H4 (cell line): ENCODE measurements at places on chromosomes 11 and 22. TPM values are rescaled to one million over a fixed set of nuclear protein-coding genes. Genes with fewer than 3 reads are reported as not detected.

The TRPC6 gene
- 0.02 TPM in 1 of 2 replicates, not detected in the other for total RNA-seq

The MYH9 gene
- total RNA-seq = 57.5 and 82.9 TPM in 2 replicates

The ASRGL1 gene
- total RNA-seq = 4.3 and 10.6 TPM in 2 replicates

DNA sequence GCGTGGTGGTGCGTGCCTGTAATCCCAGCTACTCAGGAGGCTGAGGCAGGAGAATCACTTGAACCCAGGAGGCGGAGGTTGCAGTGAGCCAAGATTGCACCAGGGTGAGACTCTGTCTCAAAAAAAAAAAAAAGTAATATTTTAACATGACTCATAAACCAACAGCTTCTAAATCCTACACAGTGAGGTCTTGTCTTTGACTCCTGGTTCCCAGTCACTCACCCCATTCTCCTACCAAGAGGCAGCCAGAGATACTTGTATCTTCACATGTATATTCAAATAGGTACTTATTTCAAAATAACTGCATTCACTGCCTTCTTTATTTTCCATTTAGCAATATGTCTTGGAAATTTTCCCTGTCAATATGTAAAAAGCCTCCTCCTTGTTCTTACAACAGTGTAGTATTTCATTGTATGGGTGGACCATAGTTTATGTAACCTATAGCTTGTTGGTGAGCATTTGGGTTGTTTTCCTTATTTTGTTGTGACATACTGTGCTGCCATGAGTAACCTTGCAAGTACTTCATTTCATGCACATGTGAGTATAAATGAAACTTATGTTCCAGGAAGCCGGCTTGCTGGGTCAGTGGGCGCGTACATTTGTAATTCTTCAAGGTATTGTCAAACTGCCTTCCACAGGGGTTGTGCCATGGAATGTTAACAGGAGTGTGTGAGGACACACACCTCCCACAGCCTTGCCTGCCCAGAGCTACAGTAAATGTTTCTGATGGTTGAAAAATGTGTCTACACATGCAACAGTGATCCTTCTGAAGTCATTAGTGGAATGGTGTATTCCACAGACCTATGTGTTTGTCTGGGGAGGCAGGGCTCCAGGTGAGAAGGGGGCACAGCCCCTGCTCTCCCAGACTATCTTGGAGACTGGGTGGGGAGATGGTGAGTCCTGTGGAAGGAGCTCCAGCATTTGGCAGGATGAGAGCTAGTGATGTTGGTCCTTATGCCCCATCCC lies 47.9 kb downstream of the OSBP2 start:
- no peak for DNase-seq

DNA sequence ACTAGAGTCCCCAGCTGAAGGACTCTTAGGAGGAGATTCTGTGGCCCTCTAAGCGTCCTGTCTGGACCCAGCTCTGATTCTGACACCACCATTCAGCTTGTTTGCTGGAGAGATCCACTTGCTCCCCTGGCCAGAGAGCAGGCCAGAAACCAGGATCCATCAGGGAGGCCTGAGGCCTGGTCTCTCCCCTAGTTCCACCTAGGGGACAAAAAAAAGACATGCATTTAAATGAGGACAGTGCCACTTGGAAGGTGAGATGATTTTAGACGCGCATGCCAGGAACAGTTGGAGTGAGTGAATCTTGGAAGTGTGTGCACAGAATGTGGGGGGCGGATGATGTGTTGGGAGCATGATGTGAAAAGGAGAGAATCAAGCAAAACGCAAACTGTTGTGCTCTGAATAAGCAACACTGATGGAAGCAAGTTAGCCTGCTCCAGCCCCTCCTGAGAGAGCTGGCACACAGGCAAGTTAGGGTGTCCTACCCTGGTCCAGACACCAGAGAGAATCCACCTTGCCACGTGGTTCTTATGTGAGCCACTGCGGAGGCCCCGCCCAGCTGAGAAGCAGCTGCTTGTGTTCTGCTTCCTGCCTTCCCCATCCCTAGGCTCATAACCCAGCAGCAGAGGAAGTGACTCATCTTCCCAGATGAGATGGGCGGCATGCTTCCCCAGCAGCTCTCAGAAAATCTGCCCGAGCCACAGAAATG lies 8.0 kb upstream of the SLCO2B1 start:
- peak; percentile 96 for DNase-seq

GRCh38 chr22:37163575-37164504 lies 14.1 kb upstream of the IL2RB start:
- no peak for DNase-seq

- DNase-seq = no peak
Measured at GRCh38 chr11:118295199-118295598, 9.3 kb upstream of the CD3E start.

DNA sequence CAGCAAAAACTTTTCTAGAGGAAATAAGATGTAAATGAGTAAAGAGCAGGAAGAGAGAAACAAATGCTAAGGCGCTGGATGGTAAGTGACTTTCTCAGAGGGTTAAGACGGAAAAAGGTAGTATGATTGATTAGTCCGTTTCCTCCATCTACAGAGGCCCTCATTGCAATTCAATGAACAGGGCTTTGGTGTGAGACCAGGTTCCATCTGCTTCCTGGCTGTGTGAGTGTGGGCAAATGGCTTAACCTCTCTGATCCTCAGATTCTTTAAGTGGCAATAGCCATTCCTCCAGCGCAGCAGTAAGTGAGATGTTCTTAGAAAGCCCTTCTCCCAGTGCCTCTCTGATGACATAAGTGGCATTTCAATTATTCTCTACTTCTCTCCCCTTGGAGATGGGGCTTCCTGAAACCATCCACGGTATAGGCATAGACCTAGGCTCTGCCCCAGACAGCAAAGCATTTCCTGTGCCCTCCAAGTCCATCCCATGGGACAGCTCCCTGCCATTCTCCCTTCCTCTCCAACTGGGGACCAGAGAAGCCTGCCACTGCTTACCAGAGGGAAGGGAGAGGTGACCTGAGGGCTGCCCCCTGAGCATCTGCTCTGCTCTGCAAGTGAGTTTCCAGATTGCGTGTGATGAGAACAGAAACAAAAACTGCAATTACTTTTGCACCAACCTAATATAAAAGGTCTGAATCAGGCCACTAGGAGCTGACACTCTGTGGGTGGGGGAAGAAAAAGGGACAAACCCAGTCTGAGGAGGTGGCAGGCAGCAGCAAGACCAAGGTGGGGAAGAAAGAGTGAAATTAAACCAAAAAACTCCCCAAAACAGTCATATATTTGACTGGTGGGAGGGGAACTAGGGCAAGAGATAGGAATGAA lies 12.7 kb upstream of the CD44 start:
- DNase-seq = no peak

DNA sequence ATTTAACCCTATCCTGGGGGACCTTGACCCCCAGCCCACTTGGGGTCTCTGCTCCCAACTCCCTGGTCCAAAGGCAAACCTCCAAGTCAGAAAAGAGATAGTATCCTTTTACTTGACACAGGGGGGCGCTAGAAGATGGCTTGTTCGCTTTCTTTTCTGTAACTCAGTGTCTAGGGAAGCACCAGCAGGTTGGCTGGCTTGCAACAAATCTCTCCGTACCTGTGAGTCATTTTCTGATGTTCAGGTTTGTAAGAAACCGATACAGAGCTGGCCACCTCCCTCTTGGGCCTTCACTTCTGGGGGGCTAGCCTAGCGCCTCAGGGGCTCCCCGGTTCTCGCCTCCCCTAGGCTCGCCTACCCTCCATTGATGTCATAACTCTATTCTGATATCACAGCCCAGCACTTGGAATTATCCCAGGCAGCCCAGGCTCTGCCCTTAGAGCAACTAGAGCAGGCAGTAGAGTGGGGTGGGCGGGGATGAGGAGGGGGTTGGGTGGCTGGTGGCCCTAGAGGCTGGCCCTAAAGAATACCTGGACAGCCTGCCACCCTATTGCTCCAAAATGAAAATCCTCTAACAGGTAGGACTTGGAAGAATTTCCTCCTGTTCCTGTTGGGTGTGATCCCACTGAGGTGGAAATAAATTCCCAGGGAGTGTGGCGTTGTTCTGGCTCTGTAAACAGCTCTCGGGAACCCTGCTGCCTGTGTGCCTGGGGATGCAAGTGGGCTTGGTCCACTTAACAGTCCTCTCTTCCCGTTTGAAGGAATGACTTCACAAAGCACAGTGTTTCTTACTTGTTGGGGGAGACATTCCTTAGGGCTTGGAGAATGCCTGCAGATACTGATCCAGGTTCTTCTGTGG lies 69.4 kb downstream of the OSBP2 start:
- DNase-seq = peak; percentile 60

DNA sequence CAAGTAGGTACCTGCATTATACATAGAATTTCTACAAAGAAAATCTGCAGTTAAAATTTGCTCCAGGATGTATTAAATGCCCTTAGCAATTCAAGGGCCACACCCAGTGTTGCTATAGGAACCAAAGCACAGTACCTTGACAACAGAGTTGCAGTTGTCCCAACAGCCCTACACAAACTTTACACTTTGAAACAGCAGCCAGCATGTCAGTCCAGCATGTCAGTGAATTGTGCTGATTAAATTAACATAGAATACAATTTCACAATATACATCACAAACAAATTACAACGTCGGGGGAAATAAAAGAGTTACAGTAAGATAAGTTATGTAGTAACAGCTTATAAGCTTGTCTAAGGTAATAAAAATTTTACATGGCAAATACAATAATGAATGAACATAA lies 389.2 kb downstream of the SOX6 start:
- DNase-seq = peak; percentile 45

DNA sequence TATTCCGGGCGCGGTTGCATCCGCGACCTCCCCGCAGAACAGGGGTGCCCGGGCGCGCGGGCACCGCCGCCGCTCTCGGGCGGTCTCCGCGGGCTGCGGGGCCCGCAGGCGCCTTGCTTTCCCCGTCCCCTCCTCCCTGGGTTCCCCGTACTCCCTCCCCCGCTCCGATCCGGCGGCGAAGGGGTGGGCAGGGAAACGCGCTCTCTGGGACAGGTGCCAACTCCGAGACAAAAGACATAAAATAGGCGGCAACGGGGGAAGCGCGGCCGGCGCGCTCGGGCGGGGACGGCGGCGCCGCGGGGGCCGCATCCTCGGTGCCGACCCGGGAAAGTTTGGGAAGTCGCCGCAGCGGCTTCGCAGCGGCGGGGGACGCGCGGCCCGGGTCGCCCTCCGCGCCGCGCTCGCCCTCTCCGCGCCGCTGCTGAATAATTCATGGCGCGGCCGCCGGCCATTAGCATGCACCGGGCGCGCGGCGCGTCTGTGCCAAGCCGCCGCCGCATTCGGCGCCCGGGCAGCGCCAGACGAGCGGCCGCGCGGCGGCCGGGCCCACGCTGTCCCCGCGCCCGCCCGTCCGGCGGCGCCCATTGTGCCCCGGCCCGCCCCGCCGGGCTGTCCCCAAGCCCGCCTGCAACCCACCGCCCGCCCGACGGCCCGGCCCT lies 78.7 kb upstream of the PPARA start:
- peak; percentile 93 for DNase-seq

DNA sequence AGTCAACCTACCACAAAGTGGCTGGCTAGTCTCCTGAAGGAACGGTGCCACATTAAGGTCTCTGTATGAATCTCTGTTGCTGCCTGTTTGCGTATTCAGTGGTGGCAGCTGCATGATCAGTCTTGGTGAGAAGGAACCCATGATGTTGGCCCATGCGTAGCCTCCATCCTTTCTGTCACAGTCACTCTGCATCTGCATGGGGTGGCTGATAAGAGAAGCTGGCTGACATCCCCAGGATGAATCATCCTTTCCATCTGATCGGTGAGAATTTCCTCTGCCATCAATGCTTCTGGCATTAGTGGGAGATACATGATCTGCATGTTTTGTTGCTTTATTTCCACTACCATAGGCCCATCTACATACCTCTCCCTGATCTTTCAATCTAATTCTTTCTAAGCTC lies 199.0 kb upstream of the NECTIN1 start:
- no peak for DNase-seq

DNA sequence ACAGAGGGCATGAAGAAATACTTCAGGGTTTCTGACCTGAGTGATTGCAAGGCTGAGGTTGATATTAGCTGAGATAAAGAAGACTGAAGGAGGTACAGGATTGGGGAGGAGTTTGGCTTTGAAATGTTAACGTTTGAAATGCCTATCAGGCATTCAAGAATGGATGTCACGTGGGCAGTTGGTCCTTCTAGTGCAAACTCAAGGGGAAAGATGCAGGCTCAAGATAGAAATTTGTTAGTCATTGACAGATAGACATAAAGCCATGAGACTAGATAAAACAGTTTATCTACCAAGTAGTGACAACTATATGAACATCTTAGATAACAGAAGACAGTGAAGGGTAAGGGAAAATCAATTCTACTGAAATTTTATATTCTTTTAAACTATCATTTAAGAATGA lies 23.1 kb downstream of the TTC17 start:
- no peak for DNase-seq

GRCh38 chr11:93704237-93704636 lies 37.1 kb downstream of the TAF1D start:
- DNase-seq = no peak

- DNase-seq = no peak
Measured at GRCh38 chr22:23834793-23835483, 3.9 kb downstream of the DERL3 start.

GRCh38 chr11:75474240-75474639 lies 41.2 kb upstream of the KLHL35 start:
- no peak for DNase-seq

GRCh38 chr22:32632512-32633315 lies 158.1 kb downstream of the FBXO7 start:
- DNase-seq = no peak

DNA sequence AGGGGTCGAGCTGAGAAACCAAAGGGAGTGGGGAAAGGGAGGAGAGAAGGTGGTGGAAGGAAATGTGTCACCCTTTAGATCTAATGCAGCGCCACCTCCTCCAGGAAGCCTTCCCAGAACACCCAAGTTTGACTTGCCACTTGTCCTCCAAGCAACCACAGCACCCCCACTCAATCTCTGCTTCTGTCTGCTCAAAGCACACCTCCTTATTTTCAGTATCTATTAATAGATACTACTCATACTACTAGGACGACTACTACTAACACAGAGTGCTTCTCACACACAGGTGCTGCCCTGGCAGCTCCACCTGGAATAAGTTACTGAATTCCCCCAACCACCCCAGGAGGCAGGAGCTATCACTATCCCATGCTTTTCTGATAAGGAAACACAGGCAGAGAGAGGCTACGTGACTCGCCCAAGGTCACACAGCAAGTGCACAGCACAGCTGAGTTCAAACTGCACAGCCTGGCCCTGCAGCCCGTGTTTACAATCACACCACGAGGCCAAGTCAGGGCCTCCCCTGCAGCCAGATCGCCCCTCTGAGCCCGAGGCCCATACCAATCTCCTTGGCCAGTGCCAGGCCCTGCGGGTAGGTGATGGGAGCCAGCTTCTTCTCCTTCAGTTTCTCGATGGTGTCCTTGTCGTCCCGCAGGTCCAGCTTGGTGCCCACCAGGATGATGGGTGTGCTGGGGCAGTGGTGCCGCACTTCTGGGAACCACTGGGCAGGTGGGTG lies 13.2 kb downstream of the RAC2 start:
- DNase-seq = no peak

- peak; percentile 63 for DNase-seq
Measured at GRCh38 chr22:36156515-36157419, 3.8 kb downstream of the APOL3 start.

- DNase-seq = peak; percentile 95
Measured at GRCh38 chr11:68659158-68659921, 25.0 kb upstream of the GAL start.

- DNase-seq = no peak
Measured at GRCh38 chr11:17905477-17905876, 107.4 kb downstream of the SERGEF start.

GRCh38 chr22:37044634-37045625 lies 6.6 kb upstream of the KCTD17 start:
- DNase-seq = no peak
